CD4-positive, alpha-beta T cell treated with Interferon gamma for 1 hour (primary cell): ENCODE measurements at places on chromosomes 2 and 18.
A peak's percentile ranks its signal among the peaks of the same experiment; 100 is the strongest.

DNA sequence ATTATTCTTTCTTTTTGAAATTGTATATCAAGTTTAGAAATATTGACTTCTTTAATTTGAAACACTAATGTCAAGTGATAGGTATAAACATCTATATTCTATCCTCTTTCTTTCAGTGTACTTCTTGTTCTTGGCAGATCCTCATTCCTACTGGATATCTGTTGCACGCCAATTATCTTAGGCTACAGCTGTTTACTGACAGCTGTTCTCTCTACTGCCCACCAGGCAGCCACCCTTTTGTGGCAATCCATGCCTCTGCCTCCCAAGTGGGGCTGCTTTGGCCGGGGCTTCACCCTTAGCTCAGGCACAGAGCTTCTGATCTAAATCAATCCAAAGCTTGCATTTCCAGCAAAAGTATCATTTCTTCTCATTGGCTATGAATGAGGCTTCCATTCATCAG, 50.6 kb upstream of the ITSN2 start:
- DNase-seq: no peak

GRCh38 chr2:177245010-177245422, 19.5 kb downstream of the NFE2L2 start:
- DNase-seq: peak; percentile 22

GRCh38 chr2:8794923-8795825, 42.2 kb downstream of the KIDINS220 start:
- DNase-seq: no peak

DNA sequence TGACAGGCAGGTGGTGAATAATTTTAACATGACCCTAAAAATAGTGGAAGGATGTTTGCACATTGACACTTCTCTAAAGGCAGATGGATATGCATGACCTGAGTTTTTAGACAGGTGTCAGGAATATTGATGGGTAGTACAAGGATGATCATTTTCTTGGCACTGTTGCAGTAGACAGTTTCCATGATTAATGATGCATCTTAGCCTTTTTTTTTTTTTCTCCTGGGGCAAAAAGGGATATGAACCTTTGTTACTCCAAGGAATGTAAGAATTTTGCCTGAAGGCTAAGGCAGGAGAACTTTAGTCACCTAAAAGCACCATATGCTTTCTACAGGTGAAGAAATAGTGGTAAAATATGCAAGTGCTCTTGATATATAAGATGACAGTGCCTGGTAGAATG, 136.3 kb upstream of the CAVIN2 start:
- no peak for DNase-seq

DNA sequence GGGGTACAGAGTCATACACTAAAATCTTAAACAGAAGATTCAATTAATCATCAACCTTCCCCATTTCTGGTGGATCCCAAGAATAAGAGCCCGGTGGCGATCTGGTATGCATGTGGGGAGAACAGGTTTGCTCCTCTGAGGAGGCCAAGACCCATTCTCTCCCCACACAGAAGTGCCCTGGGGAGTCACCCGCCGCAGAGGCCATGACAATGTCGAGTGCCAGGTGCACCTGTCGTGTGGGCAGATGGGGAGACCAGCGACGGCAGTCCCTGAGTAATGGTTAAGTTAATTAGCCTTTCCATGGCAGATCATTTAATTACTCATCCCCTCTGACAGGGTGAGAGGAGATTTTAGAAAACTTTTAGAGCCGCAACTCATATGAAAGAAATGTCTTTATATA, 345.0 kb downstream of the NCKAP5 start:
- no peak for DNase-seq

DNA sequence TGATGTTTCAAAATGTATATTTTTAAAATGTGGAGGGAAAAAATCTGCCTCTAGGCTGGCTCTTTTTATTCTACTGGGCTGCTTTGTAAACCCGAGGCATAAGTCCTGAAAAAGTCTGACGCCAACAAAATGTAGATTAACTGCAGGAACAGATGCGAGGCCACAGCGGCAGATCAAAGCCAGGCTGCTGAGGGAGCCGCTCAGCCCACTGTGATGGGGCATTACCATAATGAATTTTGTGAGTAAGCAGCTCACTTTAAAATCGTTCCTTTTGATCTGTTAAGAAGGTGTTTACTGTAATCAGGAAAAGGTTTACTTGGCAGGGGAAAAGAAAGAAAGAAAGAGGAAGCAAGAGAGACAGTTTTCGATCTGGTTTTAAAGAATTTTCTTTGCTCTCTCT, 269.0 kb downstream of the ICOS start:
- DNase-seq: no peak

- DNase-seq: no peak
Measured at GRCh38 chr2:28552045-28552823, 56.4 kb downstream of the PLB1 start.

DNA sequence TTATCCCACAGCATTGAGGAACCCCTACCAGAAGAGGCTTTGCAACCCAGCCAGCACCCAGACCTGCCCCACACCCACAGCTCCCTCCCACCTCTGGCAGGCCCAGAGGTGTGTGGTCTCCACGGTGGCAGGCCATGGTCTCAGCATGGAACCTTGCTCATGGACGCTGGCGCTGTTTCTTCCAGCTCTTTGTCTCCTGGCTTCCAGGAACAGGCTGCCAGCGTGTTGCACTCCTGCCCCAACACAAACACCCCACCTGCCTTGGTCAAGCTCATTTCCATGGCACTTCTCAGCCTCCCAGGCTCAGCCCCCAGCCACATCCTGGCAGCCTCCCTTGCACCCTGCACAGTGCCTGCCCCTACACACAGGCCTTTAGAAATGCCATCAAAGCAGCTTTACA, 31.7 kb downstream of the EN1 start:
- no peak for DNase-seq

DNA sequence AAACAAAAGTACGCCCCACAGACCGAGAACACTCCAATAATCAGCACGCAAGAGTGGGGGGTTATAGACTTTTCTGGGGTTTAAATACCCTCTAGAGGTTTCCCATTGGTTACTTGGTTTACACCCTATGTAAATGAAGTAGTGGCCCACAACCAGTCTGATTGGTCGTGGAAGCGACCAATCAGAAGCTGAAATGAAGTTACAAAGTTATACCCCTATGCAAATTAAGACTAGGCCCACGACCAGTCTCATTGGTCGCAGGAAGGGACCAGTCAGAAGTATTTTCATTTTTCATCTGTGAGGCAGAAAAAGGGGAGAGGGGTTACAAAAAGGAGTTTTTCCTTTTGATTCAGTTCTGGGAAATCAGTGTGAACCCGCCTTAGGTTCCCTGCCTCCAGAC, 55.3 kb upstream of the YWHAQ start:
- no peak for DNase-seq

GRCh38 chr2:181978351-181979150, 7.1 kb upstream of the PPP1R1C start:
- no peak for DNase-seq

DNA sequence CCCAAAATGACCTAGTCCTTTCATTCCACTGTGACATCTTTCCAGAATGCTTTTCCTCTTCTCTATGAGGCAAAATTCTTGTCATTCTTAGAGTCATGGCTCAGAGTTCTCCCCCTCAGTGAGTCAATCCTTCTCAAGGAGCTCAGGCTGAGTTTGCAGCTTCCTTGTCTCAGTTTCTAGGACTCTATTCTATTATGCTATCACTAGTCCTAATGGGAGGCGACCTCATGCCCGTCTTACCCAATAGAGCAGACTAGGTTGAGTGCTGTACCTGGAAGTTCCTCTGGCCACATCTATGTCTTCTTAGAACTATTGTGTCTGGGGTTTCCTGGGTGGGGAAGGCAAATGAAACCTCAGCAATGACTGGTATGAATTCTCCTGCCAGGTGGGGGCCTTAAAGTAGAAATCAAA, 51.5 kb downstream of the HAUS1 start:
- peak; percentile 54 for DNase-seq

DNA sequence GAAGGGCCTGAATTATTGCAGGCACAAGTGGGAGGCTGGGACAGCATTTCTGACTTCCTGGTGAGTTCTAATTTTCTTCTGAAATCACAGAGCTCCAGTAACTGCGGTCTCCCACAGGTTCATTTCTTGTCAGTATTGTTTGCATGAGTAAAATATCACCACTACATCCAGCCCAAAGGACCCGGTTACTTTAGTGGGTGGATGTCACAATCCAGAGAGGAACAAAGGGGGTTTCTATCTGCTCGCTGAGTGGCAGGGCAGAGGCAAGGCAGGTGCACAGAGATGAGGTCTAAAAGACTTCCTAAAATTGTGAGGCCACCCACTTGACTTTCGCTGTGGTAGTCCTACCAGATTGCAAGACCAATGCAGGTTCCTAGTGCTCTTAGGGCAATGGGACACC, 800.4 kb upstream of the ID2 start:
- DNase-seq: no peak

GRCh38 chr2:212540341-212540740, 1.7 kb upstream of the ERBB4 start:
- no peak for DNase-seq

DNA sequence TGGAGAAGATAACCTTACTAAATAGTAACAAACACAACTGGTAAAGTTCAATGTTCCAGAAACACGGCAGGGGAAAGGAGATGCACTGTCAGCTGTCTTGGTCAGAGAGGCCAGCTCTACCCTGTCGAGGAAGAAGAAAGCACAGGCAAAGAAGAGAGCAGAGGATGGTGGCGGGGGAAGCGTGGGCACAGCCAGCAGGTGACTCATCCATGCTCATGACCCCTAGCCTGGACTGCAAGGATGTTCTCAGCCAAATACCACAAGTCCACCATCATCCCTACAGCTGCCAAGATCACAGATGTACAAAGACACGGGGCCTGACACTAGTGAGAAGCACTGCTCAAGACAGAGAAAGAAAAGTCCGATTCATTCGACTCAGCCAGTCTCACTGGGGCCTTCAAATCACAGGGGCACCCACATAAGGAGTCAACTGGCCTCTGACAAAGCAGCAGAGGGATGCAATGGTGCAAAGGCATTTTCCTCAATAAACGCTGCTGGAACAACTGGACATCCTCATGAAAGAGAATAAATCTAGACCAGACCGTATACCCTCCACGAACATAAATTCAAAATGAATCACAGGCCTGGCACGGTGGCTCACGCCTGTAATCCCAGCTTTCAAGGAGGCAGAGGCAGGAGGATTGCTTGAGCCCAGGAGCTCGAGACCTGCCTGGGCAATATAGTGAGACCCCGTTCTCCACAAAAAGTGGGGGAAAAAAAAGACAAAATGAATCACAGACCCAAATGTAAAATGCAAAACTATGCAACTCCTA, 5.6 kb downstream of the DTYMK start:
- no peak for DNase-seq

DNA sequence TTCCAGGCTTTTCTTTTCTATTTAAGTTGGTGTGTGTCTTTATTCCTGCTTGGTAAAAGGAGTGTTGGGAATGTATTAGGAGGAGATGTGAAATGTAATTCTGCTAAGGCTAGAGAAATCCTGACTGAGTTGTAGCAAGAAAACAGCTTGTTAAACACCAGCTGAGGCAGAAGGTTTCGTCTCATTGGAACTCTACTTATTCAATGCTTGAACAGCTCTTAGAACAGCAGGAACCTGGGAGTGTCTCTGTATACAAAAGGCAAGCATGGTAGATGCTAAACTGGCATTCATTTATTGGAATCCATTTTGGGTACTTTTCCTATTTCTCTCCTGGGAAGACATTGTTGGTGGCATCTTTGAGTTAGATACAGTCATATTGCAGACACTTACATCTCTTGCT, 280.9 kb downstream of the HRH4 start:
- DNase-seq: no peak

DNA sequence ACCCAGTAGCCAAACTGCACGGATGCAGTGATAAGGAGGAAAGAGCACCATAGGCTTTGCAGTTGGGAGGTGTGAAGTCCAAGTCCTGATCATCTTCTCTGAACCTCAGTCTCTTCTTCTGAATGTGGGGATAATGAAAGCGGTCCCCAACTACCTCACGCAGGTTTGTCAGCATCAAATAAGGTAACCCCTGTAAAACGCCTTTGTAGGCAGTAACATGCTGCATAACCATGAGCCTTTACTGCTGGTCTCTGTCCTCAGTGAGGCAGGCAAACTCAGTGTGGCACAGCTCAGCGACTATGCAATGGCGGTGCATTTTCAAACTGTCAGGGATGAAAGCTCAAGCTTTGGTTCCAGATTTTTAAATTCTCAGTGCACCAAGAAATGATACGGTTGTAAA, 46.1 kb downstream of the DNMT3A start:
- no peak for DNase-seq

DNA sequence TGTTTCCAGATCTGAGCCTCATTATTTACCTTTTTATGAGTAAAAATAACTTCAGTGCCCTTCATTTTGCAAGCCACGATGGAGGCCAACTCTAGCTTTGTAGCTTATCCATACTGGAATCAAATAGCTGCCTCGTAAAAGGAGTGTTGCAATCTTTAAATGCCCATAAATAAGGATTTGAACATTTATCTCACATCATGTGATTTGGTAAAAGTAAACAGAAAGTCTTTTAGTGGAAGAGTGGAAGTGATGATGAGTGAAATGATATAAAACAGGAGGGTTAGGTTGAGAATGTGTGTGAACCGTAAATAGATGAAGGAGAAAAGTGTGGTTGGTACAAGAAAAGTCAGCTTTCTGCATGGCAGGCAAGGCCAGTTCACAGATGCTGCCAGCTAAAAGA, 348.9 kb downstream of the OSR1 start:
- no peak for DNase-seq

GRCh38 chr2:227406177-227407031, 18.7 kb upstream of the SCYGR1 start:
- no peak for DNase-seq

- no peak for DNase-seq
Measured at GRCh38 chr2:10215393-10215935, 87.2 kb upstream of the HPCAL1 start.
